ENCODE measurements at places on chromosomes 4 and X.

GRCh38 chr4:82201805-82202641 lies 171.8 kb downstream of the HNRNPD start:
- DNase-seq, result peak; percentile 9

DNA sequence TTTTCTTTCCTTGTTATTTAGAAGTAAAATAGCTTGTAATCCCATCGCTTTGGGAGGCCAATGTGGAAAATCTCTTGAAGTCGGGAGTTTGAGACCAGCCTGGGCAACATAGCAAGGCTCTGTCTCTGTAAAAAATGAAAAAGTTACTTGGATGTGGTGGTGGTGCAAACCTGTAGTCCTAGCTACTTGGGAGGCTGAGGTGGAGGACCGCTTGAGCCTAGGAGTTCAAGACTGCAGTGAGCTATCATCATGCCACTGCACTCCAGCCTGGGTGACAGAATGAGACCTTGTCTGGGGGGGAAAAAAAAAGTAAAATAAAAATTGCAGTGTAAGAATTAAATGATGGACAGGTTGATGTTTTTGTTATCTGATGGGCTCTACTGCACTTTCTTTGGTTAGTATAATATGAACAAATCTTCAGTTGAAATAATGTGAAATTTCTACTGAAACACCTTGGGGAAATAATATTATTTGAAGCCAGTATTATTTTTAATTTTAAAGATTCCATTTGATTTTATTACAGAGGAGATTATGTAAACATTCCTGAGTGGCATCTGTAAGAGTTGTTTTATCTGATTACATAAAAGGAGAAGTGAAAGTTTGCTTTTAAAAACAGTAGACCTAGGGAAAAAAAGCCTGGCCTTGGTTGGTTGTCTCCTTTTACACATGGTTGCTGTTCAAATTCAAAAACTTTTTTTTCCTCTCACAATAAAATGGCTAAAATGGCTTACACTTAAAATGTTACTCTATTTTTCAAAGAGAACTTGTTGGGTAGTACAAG lies 10.5 kb upstream of the NDUFC1 start:
- no peak for DNase-seq

DNA sequence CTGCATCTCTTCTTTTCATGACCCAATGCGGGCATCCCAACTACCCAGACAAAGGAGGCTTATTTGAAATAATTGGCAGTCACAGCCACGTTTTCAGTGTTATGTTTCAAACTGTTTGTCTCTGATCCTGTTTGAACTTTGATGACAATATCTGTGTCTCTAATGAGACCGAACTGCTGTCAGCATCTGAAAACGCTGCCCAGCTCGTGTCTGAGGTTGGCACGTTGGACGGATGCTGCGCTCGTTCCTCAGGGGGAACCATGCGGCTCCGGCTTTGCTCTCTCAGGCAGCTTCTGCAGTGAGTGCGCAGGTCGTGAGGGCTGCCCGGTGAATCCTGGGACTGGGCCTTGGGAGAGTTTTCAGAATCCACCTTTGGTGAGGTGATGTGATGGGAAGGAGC lies 58.4 kb upstream of the SORBS2 start:
- DNase-seq, result no peak

DNA sequence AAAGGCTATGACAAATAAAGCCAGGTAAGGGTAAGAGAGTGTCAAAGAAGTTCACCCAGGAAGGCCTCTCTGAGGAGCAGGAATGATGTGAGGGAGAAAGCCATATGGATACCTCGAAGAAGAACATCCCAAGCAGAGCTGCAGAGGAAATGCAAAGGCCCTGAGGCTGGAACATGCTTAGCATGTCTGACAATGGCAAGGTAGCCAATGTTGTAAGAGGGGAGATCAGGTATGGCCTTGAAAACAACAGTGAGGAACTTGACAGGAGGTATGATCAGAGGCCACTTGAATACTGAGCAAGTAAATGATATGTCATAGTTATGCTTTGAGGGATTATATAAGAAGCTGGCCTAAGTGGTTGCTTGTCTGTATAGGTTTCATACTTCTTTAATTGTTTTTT lies 3.8 kb downstream of the SCFD2 start:
- no peak for DNase-seq

GRCh38 chrX:120304256-120304655 lies 7.0 kb downstream of the TMEM255A start:
- no peak for DNase-seq

DNA sequence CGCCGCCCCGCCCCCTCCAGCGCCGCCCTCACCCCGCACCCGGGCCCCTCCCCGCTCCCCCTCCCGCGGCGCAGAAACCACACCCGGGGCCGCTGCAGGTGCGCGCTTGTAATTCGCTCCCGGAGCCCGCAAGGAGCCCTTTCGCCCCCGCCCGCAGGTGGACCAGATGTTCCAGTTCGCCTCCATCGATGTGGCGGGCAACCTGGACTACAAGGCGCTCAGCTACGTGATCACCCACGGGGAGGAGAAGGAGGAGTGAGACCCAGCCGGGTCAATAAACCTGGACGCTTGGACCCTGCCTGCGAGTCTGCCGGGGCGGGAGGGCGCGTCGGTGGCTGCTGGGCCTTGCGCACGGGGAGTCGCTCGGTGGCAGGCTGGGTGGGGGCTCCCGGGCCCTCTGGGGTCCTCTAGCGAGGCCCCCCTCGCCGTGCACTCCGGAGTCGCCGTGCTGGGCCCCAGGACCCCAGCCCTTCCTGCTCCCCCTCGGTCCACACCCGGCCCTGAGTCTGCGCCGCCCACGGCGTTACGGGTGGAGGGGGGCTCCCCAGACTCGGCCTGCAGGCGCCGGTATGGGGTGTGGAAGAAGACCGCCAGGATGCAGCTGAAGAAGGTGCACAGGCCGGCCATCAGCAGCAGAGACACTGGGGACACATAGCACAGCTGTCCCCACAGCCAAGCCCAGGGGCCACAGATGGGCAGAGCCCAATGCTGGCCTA lies 7.1 kb downstream of the SLC49A3 start:
- DNase-seq, result no peak

DNA sequence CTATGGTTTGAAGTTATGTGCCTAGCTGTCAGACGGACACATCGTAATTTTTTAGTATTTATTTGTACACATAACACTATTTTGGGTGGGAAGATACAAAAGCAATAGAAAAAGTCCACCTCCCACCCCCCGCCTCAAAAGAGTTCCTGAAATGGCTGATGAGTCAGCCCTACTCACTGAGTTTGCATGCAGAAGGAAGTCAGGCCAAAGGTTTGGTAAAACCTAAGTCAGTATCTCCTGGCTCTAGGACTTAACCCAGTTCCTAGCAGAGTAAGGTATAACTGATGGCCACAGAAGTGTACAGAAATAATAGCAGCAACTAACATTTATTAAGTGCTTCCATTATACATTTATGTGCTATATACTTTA lies 2.9 kb upstream of the KLHL2 start:
- no peak for DNase-seq
